Activated CD4-positive, alpha-beta T cell treated with anti-CD3 and anti-CD28 coated beads, Interleukin-2, amount 50 U/mL, for 24 hours (primary cell): ENCODE measurements at places on chromosomes 2 and 18.

DNA sequence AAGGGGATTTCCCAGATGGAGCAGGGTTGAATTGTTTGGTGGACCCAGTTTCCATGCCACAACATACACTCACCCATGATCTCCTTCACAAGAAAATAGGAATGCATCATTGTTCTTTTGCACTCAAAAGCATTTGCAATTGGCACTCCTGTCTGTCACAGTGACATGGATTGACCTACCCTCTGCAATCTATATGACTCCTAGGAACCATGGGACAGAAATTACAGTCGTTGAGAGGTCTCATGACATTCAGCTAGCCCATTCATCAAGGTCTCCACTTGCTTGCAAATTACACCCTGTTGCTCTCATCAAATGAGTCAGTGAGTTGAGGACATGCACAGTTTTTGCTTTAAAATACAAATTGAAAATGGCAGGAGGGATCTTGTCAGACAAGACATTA, 448.5 kb downstream of the LPIN1 start:
- DNase-seq, result no peak

DNA sequence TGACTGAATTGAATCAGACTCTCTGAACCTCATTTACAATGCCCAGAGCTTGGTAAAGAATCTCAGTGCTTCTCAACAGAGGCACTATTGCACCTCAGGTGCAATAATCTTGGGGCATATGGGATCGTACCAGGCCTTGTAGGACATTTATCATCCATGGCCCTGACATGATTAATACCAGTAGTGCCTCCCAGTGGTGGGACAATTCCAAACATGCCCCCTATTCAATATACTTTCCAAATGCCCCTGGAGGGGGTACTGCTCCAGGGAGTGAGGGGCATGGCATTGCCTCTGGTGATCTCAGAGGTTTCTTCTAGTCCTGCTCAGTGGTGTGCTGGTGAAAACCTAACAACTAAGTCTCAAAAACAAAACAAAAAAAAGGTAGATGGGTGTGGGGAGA, 174.9 kb upstream of the SMAD2 start:
- no peak for DNase-seq

- no peak for DNase-seq
Measured at GRCh38 chr2:126700677-126701076, 44.7 kb downstream of the GYPC start.

GRCh38 chr2:126749537-126749936, 93.6 kb downstream of the GYPC start:
- DNase-seq, result no peak

- DNase-seq, result no peak
Measured at GRCh38 chr2:213125646-213126347, 25.6 kb downstream of the IKZF2 start.

GRCh38 chr2:96142217-96143113, 2.8 kb downstream of the DUSP2 start:
- DNase-seq, result peak; percentile 64

GRCh38 chr2:239365071-239365781, 35.6 kb downstream of the HDAC4 start:
- no peak for DNase-seq

- no peak for DNase-seq
Measured at GRCh38 chr2:149800624-149801542, 213.3 kb upstream of the MMADHC start.

- no peak for DNase-seq
Measured at GRCh38 chr2:109707281-109708147, 86.6 kb upstream of the RGPD5 start.

GRCh38 chr18:54883816-54884604, 55.7 kb downstream of the RAB27B start:
- no peak for DNase-seq

- DNase-seq, result no peak
Measured at GRCh38 chr2:152038441-152038958, 60.3 kb downstream of the CACNB4 start.

GRCh38 chr2:25685741-25686140, 12.4 kb upstream of the DTNB start:
- no peak for DNase-seq
